ENCODE measurements at places on chromosomes 2 and 18.

DNA sequence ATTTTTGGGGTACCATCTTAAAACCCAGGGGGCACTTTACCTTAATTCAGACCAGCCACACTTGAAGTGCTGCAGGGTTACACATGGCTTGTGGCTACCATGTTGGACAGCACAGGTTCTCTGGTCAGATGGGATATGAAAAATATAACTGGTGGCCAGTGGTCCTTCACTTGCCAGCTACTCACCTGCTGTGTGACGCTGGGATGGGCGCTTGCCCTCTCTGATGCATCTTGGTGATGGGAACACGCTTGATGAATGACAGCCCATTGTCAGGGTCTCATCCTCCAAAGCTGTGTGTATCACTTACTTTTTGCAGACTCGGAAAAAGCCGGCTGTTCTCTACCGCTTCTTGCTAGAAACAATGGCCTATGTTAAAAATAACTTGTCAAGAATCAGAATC lies 22.5 kb downstream of the HJURP start:
- H3K27me3 ChIP-seq = no peaks in the 10 kb centered on the region
- DNase-seq = no peak
- no peak overlapping the region for H3K4me3 ChIP-seq
- H3K36me3 ChIP-seq = peaks cover 20% of the 10 kb centered on the region
- peaks cover 1% of the 10 kb centered on the region for H3K4me1 ChIP-seq

GRCh38 chr18:74529811-74530583 lies 4.3 kb upstream of the CNDP1 start:
- H3K27ac ChIP-seq = no peak overlapping the region
- no peaks in the 10 kb centered on the region for H3K4me1 ChIP-seq
- no peaks in the 10 kb centered on the region for H3K36me3 ChIP-seq
- peaks cover 18% of the 10 kb centered on the region for H3K27me3 ChIP-seq
- no peak for DNase-seq

GRCh38 chr2:231894566-231895380 lies 31.4 kb downstream of the NPPC start:
- peaks cover 4% of the 10 kb centered on the region for H3K27me3 ChIP-seq
- no peak overlapping the region for H3K4me3 ChIP-seq
- DNase-seq = no peak
- H3K4me1 ChIP-seq = no peaks in the 10 kb centered on the region
- no peak overlapping the region for H3K27ac ChIP-seq

- H3K27ac ChIP-seq = no peak overlapping the region
- H3K36me3 ChIP-seq = peaks cover 19% of the 10 kb centered on the region
- peaks cover 34% of the 10 kb centered on the region for H3K27me3 ChIP-seq
- H3K4me3 ChIP-seq = no peak overlapping the region
- H3K4me1 ChIP-seq = peaks cover 36% of the 10 kb centered on the region
Measured at GRCh38 chr2:144516981-144517865, 2.7 kb downstream of the ZEB2 start.

GRCh38 chr2:12921321-12921720 lies 204.6 kb downstream of the TRIB2 start:
- DNase-seq = no peak
- no peak overlapping the region for H3K27ac ChIP-seq
- H3K4me3 ChIP-seq = no peak overlapping the region

DNA sequence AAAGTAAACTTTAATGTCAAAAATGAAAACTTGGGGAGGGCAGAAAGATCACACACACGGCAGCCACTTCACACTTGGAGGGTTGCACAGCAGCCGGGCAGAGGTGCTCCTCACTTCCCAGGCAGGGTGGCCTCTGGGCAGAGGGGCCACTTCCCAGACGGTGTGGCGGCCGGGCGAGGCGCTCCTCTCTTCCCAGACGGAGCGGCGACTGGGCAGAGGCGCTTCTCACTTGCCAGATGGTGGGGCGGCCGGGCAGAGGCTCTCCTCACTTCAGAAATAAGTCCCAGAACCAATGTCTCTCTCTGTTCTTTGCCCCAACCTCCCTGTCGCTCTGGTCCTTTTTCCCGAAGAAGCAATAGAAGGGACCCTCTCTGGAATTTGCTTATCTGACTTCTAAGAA lies 65.7 kb upstream of the LRPPRC start:
- no peaks in the 10 kb centered on the region for H3K4me1 ChIP-seq
- no peak overlapping the region for H3K4me3 ChIP-seq
- H3K27ac ChIP-seq = no peak overlapping the region
- DNase-seq = no peak
- no peaks in the 10 kb centered on the region for H3K36me3 ChIP-seq

DNA sequence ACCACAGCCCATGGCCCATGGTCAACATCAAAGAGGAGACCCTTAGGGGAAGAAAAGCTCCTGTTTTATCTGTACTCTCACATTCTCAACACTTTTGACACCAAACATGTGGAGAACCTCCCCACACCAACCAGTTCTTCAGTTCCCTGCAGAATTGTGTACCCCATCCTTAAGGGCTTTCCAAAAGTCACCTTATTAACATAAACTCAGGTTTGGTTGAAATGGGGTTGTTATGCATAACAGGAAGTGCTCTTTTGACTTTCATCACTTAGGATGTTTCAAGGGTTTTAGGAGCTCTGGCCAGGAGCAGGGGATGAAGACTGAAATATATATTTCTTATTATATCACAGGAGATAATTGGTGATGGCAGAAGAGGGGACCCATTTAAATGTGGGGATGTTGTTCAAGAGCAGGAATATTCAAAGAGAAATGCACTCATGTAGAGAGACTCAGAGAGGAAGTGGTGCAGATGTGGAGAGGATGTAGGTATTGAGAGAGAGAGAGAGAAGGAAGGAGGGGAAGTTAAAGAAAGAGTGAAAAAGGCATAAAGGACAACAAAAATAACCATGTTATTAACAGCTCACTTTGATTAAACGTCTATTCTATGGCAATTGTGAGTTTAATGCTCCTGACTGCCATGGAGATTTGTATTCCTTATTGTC lies 35.2 kb downstream of the SP140L start:
- DNase-seq = no peak
- peak overlapping the region; percentile 16 for H3K4me3 ChIP-seq
- H3K36me3 ChIP-seq = peaks cover 85% of the 10 kb centered on the region

DNA sequence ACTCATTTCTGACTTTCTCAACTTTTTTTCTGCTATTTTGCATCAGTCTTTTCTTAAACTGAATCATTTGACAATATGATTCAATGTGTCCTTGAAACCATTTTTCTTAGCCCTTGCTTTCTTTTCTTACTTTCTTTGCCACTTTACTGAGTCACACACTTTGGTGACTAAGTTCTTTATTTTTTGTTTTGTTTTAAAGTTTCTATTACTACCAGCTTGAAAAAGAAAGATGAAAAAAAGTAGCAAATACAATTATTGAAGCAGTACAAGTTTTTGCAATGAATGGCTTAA lies 116.5 kb downstream of the DOCK10 start:
- H3K4me3 ChIP-seq = peak overlapping the region; percentile 48
- no peak for DNase-seq
- H3K36me3 ChIP-seq = peaks cover 68% of the 10 kb centered on the region
- H3K4me1 ChIP-seq = peaks cover 90% of the 10 kb centered on the region

DNA sequence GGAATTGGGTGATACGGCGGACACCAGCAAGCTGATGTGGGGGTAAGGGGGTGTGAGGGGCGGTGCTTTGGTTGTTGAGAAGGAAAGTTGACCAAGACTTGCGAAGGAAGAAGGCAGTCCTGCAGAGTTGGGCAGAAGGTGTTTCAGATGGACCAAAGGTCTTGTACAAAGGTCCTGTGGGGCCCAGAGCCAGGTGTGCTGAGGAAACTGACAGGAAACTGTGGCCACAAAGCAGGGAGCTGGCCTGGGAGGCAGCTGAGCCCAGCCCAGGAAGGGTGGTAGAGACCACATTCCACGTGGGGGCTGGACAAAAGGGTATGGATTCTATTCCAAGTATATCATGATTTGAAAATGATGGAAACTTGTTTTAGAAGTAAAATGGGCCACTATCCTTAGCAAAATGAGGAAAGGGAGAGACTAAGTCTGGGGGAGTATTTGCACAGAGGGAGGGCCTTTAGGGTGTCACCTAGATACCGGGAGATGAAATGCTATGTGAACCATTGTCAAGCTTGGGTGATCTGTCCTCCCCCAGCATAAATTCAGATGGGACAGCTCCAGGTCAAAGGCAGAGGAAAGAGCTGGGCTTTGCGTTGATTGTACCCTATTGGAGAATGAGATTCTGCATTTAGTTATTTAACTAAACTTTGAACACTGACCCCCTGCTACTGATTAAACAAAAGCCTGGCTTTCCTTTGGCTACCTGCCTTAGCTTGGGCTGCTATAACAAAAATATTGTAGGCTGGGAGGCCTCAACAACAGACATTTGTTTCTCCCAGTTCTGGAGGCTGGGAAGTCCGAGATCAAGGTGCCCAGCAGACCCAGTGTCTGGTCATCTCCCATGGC lies 4.3 kb upstream of the EDAR start:
- H3K27ac ChIP-seq = no peak overlapping the region
- H3K27me3 ChIP-seq = peaks cover 15% of the 10 kb centered on the region
- no peak overlapping the region for H3K4me3 ChIP-seq
- no peaks in the 10 kb centered on the region for H3K36me3 ChIP-seq
- H3K4me1 ChIP-seq = no peaks in the 10 kb centered on the region

- H3K27ac ChIP-seq = no peak overlapping the region
- DNase-seq = no peak
- H3K36me3 ChIP-seq = no peaks in the 10 kb centered on the region
- H3K4me3 ChIP-seq = no peak overlapping the region
Measured at GRCh38 chr18:23616258-23616657, 30.0 kb upstream of the NPC1 start.

- H3K27ac ChIP-seq = no peak overlapping the region
- no peak for DNase-seq
- H3K36me3 ChIP-seq = no peaks in the 10 kb centered on the region
- H3K4me1 ChIP-seq = no peaks in the 10 kb centered on the region
Measured at GRCh38 chr2:37421686-37422085, 77.3 kb downstream of the QPCT start.

GRCh38 chr2:39515273-39515896 lies 78.3 kb upstream of the MAP4K3 start:
- H3K27me3 ChIP-seq = peaks cover 3% of the 10 kb centered on the region
- H3K4me1 ChIP-seq = peaks cover 30% of the 10 kb centered on the region
- no peak for DNase-seq
- H3K36me3 ChIP-seq = no peaks in the 10 kb centered on the region
- no peak overlapping the region for H3K27ac ChIP-seq

GRCh38 chr2:114745700-114746099 lies 303.3 kb downstream of the DPP10 start:
- H3K4me3 ChIP-seq = no peak overlapping the region
- no peak overlapping the region for H3K27ac ChIP-seq

- peaks cover 4% of the 10 kb centered on the region for H3K4me1 ChIP-seq
- no peak overlapping the region for H3K4me3 ChIP-seq
- H3K36me3 ChIP-seq = peaks cover 6% of the 10 kb centered on the region
- no peak overlapping the region for H3K27ac ChIP-seq
Measured at GRCh38 chr18:13353084-13353823, 134.7 kb downstream of the LDLRAD4 start.

DNA sequence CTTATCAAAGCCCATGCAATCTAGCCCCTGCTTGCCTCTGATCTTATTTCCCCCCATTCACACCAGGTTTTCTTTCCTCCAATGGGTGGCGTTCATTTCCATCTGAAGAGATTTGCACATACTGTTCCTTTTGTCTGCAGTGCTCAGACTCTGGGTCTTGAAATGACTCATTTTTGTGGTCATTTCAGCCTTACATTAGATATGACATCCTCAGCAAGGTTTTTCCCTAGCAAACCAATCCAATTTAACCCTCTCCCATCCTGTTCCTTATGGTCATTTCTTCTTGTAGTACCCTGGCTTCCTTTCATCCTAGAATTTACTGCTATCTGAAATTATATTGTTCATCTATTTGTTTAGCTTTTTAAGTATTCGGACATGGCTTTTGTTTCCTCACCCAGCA lies 42.5 kb upstream of the SCN1A start:
- no peak overlapping the region for H3K27ac ChIP-seq
- no peak for DNase-seq
- no peaks in the 10 kb centered on the region for H3K4me1 ChIP-seq
- peaks cover 2% of the 10 kb centered on the region for H3K27me3 ChIP-seq

GRCh38 chr2:3413697-3414096 lies 34.2 kb downstream of the TRAPPC12 start:
- peaks cover 20% of the 10 kb centered on the region for H3K36me3 ChIP-seq
- no peak for DNase-seq
- H3K4me1 ChIP-seq = no peaks in the 10 kb centered on the region
- H3K27me3 ChIP-seq = no peaks in the 10 kb centered on the region
- no peak overlapping the region for H3K27ac ChIP-seq

- DNase-seq = peak; percentile 67
- peaks cover 44% of the 10 kb centered on the region for H3K27me3 ChIP-seq
- peaks cover 26% of the 10 kb centered on the region for H3K4me1 ChIP-seq
Measured at GRCh38 chr2:111632661-111633060, 251.3 kb downstream of the ANAPC1 start.

- no peak for DNase-seq
- no peaks in the 10 kb centered on the region for H3K36me3 ChIP-seq
- H3K27ac ChIP-seq = no peak overlapping the region
- peaks cover 37% of the 10 kb centered on the region for H3K27me3 ChIP-seq
- H3K4me1 ChIP-seq = peaks cover 7% of the 10 kb centered on the region
- H3K4me3 ChIP-seq = no peak overlapping the region
Measured at GRCh38 chr2:113012436-113013335, 7.4 kb downstream of the IL36A start.

DNA sequence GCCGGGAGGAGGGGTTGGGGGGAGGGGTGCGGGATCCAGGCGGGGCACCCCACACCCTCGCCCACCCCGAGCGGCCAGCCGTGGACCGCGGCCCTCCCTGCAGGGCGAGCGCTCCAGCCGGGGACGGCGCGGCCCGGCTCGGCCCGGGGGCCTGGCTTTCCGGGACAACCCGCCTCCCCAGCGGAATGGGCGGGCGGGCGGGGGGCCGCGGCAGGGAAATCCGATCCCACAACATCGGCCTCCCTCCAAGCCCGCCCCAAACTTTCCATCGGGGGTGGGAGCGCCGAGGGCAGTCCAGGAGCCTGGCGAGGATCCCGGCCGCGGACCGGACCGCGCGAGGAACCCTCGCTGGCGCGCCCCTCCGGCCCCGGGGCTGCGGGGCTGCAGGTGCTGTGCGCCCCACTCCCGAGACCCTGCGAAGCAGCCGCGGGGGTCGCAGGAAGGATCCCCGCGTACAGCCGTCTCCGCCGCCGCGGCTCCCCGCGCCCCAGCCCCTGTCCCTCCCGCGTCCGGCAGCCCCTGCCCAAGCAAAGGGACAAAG lies 529 bp downstream of the SEMA4C start:
- H3K27ac ChIP-seq = no peak overlapping the region
- H3K27me3 ChIP-seq = peaks cover 15% of the 10 kb centered on the region
- H3K36me3 ChIP-seq = no peaks in the 10 kb centered on the region
- DNase-seq = no peak

DNA sequence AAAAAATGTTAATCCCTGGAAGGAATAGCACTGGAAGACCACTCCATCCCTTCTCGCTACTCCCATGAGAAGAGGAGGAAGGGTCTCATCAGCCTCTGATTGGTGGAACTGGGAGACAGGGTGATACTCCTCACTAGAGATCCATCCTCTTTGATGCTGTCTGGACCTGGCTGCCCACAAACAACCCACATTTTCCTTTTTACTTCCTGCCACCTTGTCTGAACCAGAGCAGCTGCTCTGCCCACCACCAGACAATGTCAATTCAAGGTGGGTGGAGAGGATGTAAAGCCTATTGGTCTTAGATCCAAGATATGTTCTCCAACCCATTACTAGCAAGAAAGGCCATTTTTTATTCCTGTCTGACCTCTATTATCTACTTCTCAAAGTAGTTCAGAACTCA lies 246.9 kb upstream of the TANK start:
- no peak for DNase-seq
- H3K27me3 ChIP-seq = peaks cover 2% of the 10 kb centered on the region
- H3K27ac ChIP-seq = no peak overlapping the region
